Colonic mucosa (tissue), 4 donors: ENCODE measurements at places on chromosomes 5 and 9. TPM values are rescaled to one million over a fixed set of nuclear protein-coding genes. Genes with fewer than 3 reads are reported as not detected.

DNA sequence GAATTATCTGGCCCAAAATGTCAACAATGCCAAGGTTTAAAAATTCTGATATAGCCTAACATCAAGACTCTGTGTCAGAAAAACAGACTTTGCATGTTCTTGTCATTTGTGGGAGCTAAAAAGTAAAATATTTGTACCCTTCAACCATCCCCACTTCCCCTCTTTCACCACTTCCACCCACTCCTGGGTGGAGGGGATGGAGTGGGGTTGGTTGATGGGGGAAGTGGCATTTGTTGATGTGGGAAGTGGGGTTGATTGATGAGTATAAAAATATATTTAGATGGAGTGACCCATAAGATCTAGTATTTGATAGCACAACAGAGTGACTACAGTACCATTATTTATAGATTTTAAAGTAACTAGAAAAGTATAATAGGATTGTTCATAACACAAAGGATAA, 55.0 kb upstream of the C9orf72 start:
- no peak for DNase-seq

Gene HACD4
- total RNA-seq, result 0.67 TPM

- no peak for DNase-seq
Observed at GRCh38 chr9:90659650-90660364, 17.2 kb upstream of the DIRAS2 start.

Gene TRIM32
- total RNA-seq, result 17.2 TPM
